AG10803 (cell line): ENCODE measurements at places on chromosomes 11 and 22.

- peak; percentile 59 for DNase-seq
Measured at GRCh38 chr22:49966774-49967705, 6.5 kb downstream of the PIM3 start.

DNA sequence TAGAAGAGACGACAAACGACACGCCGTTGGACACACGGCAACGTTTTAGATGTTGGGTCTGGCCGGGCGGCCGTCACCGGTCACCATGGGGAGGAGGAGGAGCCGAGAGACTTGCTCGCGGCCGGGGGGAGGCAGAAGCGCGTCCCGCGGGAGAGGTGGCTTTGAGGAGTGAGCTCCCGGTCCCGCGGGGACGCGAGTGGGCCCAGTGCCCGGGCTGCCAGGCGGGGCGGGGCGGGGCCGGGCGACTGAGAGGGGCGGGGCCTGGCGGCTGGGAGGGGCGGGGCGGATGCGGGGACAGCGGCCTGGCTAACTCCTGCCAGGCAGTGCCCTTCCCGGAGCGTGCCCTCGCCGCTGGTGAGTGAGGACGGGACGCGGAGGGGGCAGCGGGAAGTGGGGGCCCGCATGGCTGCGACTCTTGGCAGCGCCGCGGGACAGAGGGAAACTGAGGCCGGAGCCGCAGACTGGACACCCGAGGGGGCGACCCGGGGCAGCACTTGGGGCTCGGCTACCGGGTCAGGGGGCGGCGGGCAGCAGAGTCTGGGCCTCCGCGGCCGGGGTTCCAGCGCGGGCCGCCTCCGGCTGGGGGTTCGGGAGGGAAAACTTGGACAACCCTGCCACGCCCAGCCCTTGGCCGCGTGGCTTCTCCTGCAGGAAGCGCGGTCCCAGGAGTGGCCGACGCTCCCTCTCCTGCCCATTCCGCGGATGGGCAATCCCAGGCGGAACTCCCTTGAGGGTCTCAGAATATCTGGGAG, at the start of gene TSPO:
Gene TSPO (plus strand): TSS at position 309 of the 752 bp plus-strand sequence. CDS start 7,680 bp downstream, outside the sequence.
- DNase-seq: peak; percentile 62

- no peak for DNase-seq
Measured at GRCh38 chr11:67113231-67113721, 5.8 kb upstream of the KDM2A start.

DNA sequence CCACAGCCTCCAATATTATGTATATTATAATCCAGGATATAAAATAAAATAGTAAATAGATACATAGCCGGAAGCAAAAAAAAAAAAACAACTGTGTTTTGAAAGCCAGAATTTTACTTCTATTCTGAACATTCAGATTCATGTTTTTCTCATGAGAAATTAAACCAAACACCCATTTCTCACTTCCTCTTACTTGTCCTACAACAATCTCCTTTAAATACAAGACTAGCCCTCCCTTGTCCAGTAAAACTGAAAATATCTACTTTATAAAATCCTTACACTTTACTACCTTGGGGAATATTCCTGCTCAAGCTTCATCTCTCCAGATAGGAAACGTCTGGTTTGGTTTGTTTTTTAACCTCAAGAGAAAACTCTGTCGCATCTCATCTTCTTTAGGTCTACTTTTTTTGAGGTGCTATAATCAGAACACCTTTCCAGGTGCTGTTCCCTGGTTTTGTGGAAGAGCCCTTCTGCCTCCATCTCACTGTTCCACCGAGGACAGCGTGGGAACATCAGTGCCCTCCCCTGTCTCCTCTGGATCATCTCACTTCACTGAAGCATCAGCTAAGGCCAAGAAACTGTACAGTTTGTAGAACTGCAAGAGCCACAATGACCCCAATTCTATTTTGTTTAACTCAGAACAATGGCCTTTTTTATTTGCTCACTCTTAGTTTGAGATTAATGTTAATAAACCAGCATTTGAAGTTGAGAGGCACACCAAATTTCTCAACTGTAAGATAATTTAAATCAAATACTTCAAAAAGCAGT, 82.0 kb upstream of the ARHGAP32 start:
- DNase-seq: no peak

DNA sequence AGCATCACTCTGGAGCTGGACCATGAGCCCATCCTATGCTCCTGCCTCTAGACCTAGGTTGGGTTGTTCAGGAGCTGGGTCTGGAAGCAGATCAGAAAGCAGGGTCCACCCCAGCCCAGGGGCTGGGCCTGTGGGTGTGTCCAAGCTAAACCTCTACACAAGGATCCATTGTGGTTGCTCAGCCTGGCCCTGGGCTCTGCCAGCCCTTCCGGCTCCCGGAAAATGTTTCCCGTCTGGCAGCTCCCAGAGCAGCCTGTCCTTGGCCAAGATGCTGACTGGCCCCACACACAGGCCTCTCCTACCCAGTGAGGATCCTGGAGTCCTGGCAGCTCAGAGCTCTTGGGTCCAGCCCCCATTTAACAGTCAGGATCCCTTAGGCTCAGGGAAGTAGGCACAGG, 35.3 kb upstream of the FCHSD2 start:
- peak; percentile 50 for DNase-seq

- DNase-seq: peak; percentile 64
Measured at GRCh38 chr11:17221968-17222367, 14.2 kb upstream of the PIK3C2A start.

GRCh38 chr11:23283666-23284065, 423.4 kb upstream of the CCDC179 start:
- DNase-seq: no peak

DNA sequence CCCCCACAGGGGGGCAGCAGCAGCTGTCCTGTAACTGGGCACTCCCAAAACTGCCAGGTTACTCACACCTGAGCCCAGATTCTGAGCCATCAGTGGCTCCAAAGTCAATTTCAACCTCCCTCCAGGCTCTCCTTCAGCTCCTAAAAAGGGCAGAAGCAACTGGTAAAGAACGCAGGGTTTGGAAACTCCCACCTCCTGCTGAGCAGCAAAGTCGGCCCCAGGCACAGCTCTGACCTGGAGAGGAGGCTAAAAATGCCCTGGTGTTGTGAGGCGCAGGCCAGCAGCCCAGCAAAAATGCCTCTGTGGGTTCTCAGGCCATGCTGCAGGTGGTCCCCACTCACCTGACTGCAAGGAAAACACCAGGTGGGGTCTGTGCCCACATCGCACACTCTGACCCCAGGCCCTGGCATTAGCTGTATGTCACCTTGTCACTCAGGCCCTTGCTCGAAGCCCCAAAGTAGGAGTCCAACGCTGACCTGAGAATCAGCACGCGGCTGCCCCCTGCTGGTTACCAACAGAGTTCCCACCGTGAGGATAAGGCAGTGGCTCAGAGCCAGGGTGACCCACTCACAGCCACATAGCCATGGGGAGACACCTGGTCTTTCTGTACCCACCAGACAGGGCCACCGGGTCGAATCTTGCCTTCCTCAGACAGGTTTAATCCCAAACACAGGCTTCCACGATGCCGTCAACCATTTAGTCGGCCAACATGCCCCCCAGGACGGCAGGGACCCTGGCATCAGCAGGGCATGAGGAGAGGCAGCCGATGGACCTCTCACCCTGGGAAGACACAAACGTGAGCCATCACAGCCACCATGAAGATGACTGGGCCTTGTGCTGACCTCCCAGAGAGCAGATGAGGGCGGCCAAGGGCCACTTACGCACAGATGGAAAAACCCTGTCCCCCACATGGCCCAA, 11.1 kb downstream of the POLR3H start:
- DNase-seq: peak; percentile 55

GRCh38 chr11:75293903-75294302, 53.3 kb downstream of the TPBGL start:
- no peak for DNase-seq

- no peak for DNase-seq
Measured at GRCh38 chr11:65730461-65730860, 9.9 kb upstream of the RNASEH2C start.

GRCh38 chr11:113279591-113279990, 34.8 kb upstream of the TTC12 start:
- DNase-seq: no peak

GRCh38 chr11:818396-819128, at the start of gene PNPLA2:
PNPLA2 (plus strand) TSS chr11:818914; CDS start chr11:819719, 805 bp downstream.
- DNase-seq: peak; percentile 84

DNA sequence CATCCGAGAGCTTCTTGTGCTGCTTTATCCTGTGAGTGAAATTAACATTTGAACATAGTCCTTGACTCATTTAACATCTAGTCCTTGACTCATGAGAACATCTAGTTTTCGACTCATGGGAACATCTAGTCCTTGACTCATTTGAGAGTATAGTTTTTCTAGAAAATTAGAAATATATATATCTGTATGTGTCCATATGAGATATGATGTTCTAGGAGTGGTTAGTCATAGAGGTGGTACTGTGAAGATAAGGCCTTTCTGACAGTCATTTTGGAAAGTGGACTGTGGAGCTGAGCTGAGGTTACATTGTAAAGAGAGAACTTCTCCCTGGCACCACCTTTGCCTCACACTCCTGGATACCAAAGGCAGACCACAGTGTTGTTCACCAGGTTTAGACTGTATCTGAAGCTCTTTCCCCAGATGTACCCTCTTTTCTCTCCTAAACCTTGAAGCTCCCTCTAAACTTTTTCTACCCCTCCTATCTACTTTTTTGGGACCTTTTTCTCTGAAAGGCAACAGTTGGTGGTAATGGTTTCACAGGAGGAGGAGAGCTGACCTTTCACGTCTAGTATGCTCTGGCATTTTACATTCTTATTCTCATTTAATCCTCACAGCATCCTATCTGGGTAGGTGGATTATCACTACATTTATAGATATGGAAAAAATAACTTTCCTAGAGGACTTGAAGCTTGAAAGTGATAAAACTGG, 67.2 kb downstream of the PPP2R1B start:
- no peak for DNase-seq

DNA sequence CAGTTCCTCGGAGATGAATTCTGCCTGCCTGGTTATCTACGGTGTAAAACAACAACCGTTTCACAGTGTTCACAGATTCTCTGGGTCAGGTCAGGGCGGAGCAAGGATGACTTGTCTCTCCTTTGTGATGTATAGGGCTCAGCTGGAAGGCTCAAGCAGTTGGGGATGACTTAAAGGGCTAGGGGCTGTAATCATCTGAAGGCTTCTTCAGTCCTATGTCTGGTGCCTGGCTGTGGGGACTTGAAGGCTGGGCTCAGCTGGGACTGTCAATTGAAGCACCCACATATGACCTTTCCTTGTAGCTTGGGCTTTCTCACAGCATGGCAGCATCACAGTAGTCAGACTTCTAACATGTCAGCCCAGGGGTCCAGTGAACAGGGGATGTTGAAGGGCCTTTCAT, 29.3 kb downstream of the EIF3F start:
- no peak for DNase-seq

DNA sequence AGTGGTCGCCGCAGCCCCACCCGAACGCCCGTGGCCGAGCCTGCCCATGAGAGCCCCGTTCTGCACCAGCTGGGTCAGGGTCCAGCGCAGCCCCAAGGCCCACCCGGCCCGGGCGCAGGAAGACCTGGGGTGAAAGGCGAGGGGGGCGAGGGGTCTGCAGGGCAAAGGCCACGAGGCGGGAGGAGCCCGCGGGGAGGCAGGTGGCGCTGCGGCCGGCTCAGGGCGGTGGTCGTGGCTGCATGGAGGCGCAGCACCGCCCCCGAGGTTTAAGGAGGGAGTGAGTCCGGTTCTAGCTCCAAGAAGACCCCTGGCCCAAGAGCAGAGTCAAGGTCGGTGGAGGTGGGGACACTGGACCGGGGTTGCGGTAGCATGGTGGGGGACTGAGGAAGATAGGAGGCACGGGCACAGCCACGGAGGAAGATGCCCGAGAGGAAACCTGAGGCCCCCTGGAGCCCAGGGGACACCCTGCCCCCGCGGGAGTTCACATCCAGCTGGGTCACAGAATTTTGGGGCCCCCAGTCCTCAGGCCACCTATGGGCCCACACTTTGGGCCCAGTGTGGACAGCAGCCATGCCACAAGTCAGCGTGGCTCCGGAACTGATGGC, 514 bp upstream of the HDAC10 start:
- no peak for DNase-seq

DNA sequence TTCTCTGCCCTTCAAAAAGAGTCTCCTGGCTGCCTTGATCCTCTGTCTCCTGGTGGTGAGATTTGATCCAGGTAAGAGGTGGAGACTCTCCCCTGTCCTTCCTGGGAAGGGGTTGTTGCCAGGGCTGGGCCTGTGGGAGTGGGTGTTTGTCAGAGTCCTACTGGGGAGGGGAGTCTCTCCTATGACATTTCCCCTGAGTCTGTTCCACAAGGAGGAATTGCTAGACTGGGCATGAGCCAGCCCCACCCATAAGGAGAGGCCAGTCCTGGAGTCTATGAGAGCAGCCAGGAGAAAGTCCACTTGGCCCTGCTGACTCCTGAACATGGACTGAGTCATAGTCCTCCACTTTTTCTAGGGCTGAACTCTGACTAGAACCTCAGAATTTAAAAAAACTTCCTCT, 7.4 kb downstream of the PEX26 start:
- DNase-seq: no peak

- DNase-seq: no peak
Measured at GRCh38 chr11:92048415-92048814, 176.2 kb upstream of the FAT3 start.

GRCh38 chr11:101584129-101584515, 315 bp upstream of the TRPC6 start:
- no peak for DNase-seq
